NCI-H69 (cell line): ENCODE measurements at places on chromosomes 7 and 10.
A peak's percentile ranks its signal among the peaks of the same experiment; 100 is the strongest.

- no peak for DNase-seq
Measured at GRCh38 chr7:101113836-101114235, 13.1 kb upstream of the SERPINE1 start.

DNA sequence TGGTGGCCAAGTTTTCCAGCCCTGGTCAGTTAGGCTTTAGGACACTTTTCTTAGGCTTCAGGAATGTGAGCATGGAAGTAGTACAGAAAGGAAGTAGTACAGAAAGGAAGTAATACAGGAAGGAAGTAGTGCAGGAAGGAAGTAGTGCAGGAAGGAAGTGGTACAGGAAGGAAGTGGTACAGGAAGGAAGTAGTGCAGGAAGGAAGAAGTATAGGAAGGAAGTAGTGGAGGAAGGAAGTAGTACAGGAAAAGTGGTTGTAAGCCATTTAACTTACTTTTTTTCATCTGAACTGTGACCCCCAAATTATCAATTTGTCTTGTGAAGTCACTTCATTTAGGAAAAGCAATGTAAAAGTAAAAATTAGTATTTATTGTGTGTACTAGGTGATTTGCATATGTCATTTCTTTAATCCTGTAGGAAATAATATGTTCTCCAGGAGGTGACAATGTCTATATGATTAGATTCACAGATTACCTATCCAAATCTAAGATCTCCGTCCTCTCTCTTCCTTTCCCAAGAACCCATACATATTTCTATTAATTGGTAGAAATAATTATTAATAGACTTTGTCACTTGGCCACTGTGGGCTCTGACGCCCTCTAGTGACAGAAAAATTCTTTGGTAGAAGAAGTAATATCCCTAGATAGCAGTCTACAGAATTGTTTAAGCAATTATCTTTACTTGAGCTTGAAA lies 3.9 kb upstream of the FAS start:
- DNase-seq: peak; percentile 15

GRCh38 chr10:57979491-57979890 lies 288.2 kb downstream of the IPMK start:
- DNase-seq: no peak

DNA sequence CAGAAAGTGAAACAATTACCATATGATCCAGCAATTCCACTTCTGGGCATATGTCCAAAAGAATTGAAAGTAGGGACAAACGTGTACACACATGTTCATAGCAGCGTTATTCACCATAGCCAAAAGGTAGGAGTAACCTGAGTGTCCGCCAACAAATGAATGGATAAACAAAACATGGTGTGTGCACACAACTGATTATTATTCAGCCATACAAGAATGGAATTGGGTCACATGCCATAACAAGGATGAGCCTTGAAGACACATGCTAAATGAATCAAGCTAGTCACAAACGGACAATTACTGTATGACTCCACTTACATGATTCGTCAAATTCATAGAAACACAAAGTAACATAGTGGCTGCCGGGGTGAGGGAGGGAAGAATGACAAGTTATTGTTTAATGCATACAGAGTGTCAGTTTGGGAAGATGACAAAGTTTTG lies 4.1 kb upstream of the OIT3 start:
- DNase-seq: peak; percentile 94

GRCh38 chr10:45439873-45440272 lies 65.9 kb downstream of the ALOX5 start:
- DNase-seq: no peak

DNA sequence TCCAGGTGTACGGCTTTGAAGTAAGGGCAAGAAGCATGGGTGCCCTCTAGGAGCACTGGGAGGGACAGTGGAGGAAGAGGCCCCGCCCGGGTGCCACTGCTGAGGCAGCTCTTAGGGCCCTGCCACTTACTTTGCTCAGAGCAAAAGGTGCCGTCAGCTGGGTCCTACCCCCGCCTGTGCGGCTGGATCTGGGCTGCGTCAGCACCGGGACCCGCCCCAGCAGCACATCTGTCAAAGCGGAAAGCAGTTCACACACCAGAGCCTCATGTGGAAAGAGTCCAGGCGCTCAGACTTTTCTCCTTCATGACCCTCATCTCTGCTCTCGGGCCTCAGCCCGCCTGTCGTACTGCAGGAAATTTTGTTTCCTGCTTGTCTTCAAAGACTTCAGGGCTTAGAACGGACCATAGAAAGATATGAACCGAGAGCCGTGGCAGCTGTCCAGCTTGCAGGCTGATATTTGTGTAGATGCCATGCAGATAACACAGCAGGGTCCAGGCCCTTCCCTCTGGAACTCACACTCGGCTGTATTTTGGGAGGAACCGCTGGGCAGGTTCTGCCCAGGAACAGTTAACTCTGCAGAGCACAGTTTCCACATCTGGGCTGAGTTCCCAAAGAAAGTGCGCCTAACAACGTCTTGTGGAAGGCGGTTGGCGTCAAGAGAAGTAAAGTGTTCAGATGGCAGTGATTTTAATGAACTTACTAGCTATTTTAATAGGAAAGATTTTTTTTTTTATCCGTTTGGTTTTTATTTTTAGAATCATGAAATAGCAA lies 44.3 kb upstream of the PRKAR1B start:
- DNase-seq: no peak

DNA sequence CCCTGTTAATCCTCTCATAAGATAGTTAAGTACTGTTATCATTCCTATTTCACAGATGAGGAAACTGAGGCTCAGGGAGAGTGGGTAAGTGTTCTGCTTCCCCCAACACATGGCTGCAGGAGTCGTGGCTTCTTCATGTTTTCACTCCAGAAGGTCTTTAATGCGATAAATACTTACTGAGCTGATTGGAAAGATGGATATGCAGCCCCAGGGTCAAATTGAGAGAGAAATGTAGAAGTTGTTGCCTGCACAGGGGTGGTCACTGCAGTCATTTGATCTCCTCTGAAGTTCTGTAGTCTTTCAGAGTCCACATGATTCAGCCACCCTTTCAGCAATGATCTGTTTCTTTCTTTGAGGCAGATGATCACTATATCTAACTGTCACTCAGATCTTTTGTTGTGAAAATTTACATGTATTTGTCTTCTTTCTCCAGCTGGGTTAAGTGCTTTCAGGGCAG lies 29.3 kb downstream of the CRCP start:
- peak; percentile 70 for DNase-seq
